Activated naive CD8-positive, alpha-beta T cell treated with anti-CD3 and anti-CD28 coated beads, Interleukin-2, amount 10 ng/mL, durations not matched to agents 7 days and 5 days (primary cell): ENCODE measurements at places on chromosomes 5 and 9. TPM values are rescaled to one million over a fixed set of nuclear protein-coding genes. Genes with fewer than 3 reads are reported as not detected.

- DNase-seq: no peak
- H3K27ac ChIP-seq: no peak overlapping the region
- peaks cover 2% of the 10 kb centered on the region for H3K4me1 ChIP-seq
These were observed 489.8 kb downstream of the MAT2B start for GRCh38 chr5:163995206-163995605.

- H3K36me3 ChIP-seq: peaks cover 35% of the 10 kb centered on the region
- no peaks in the 10 kb centered on the region for H3K27me3 ChIP-seq
- no peak overlapping the region for H3K4me3 ChIP-seq
These were observed 19.9 kb downstream of the ERBIN start for GRCh38 chr5:65946198-65946745.

GRCh38 chr5:98785244-98785643, 11.8 kb downstream of the RGMB start:
- no peak overlapping the region for H3K27ac ChIP-seq
- no peaks in the 10 kb centered on the region for H3K27me3 ChIP-seq
- no peak for DNase-seq
- no peaks in the 10 kb centered on the region for H3K4me1 ChIP-seq
- peaks cover 2% of the 10 kb centered on the region for H3K36me3 ChIP-seq
- H3K4me3 ChIP-seq: no peak overlapping the region

- no peak overlapping the region for H3K4me3 ChIP-seq
- no peak overlapping the region for H3K27ac ChIP-seq
- DNase-seq: no peak
- no peaks in the 10 kb centered on the region for H3K4me1 ChIP-seq
These were observed 745.6 kb upstream of the ZNF608 start for GRCh38 chr5:125491986-125492492.

- H3K27ac ChIP-seq: no peak overlapping the region
- no peak for DNase-seq
- no peaks in the 10 kb centered on the region for H3K4me1 ChIP-seq
- H3K36me3 ChIP-seq: no peaks in the 10 kb centered on the region
- peaks cover 28% of the 10 kb centered on the region for H3K27me3 ChIP-seq
These were observed 150.2 kb downstream of the GABBR2 start for GRCh38 chr9:98558575-98558974.

- H3K4me1 ChIP-seq: peaks cover 4% of the 10 kb centered on the region
- no peak overlapping the region for H3K27ac ChIP-seq
- no peak for DNase-seq
- H3K27me3 ChIP-seq: peaks cover 3% of the 10 kb centered on the region
- H3K36me3 ChIP-seq: no peaks in the 10 kb centered on the region
These were observed 132.5 kb upstream of the CHD1 start for GRCh38 chr5:99061299-99061698.

DNA sequence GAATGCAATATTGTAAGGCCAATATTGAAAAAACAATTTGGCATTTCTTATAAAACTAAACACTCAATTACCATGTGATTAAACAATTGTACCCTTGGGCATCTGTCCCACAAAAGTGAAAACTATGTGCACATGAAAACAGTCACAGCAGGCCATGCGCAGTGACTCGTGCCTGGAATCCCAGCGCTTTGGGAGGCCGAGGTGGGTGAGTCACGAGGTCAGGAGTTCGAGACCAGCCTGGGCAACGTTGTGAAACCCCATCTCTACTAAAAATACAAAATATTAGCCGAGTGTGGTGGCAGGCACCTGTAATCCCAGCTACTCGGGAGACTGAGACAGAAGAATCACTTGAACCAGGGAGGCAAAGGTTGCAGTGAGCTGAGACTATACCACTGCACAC, 343.7 kb downstream of the DMRTA1 start:
- H3K4me1 ChIP-seq: no peaks in the 10 kb centered on the region
- no peaks in the 10 kb centered on the region for H3K36me3 ChIP-seq
- H3K27ac ChIP-seq: no peak overlapping the region

- no peak overlapping the region for H3K4me3 ChIP-seq
- H3K4me1 ChIP-seq: peaks cover 3% of the 10 kb centered on the region
- H3K36me3 ChIP-seq: no peaks in the 10 kb centered on the region
- H3K27ac ChIP-seq: no peak overlapping the region
- no peaks in the 10 kb centered on the region for H3K27me3 ChIP-seq
These were observed 42.5 kb downstream of the VAV2 start for GRCh38 chr9:133949486-133950061.

DNA sequence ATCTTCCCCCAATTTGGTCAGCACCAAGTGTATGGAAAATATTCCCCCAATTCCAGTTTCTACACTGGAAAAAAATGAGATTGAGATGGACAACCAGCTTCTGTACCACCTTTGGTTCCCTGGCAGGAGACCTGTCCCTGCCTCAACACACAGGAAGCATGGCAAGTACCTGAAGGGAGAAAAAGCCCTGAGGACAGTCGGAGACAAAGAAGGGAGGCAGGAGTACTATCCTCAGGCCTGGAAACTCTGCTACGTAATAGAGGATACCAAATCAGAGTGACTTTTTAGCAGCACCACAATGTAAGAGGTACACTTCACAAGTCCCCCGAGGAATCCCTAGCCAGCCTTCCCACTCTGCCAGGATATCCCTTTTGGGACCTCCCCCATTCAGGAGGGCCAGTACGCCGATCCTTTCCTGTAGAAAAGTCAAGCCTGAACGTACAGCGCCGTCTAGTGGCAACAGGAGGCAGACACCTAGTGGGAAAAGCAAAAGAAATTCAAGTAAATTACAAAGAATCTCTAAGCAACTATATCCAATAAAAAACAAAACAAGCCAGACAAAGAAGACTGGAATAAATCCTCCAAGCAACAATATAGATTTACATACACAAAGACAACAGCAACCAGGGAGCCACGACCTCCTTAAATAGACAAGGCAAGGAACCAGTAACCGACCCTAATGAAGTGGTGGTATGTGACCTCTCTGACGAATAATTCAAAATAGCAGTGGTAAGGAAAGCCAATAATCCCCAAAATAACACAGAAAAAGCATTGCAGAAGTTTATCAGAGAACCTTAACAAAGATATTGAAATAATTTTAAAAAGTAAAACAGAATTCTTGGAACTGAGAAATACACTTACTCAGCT, 63.3 kb upstream of the SLCO6A1 start:
- no peaks in the 10 kb centered on the region for H3K4me1 ChIP-seq
- DNase-seq: peak; percentile 24
- no peak overlapping the region for H3K4me3 ChIP-seq

DNA sequence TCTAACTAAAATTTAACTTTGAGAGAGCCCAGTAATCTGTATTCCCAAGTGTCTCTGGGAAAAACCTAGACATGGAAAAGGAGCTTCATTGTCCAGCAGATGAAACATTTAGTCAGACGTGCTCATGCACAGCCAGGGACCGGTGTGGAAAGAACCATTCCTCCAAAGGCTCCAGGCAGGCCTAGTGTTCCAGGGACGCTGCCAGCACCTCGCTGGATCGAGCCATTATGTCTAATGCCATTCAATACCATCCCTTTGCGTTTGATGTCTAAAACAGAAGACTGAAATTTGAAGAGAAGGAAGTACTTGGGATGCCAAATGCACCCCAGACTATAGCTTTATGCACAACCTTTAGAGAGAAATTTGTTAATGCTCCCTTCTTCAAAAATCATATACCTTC, 1.4 kb upstream of the CHSY3 start:
- no peak overlapping the region for H3K4me3 ChIP-seq
- no peak overlapping the region for H3K27ac ChIP-seq
- DNase-seq: no peak
- H3K36me3 ChIP-seq: no peaks in the 10 kb centered on the region

GRCh38 chr9:122332083-122332482, 38.7 kb upstream of the PTGS1 start:
- no peaks in the 10 kb centered on the region for H3K4me1 ChIP-seq
- no peak for DNase-seq
- H3K4me3 ChIP-seq: no peak overlapping the region
- H3K27me3 ChIP-seq: no peaks in the 10 kb centered on the region
- no peaks in the 10 kb centered on the region for H3K36me3 ChIP-seq

DNA sequence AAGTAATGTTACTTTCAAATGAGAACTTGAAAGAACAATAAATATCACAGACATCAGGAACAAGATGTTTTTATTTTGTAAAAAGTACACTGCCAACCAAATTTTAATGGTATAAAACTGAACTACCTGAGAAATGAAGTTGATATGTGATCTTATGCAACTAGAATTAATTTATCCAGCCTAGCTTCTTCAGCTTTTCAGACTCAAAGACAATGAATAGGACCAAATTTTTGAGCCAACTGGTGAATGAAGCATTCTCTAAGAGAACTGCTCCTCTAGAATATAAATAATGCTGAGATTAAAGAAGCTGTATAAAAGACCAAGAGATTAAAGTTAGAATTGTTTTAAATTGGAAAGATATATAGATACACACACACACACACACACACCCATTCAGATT, 9.9 kb downstream of the CDC14B start:
- no peak for DNase-seq
- no peak overlapping the region for H3K27ac ChIP-seq
- H3K4me3 ChIP-seq: no peak overlapping the region
- H3K36me3 ChIP-seq: no peaks in the 10 kb centered on the region
- peaks cover 61% of the 10 kb centered on the region for H3K27me3 ChIP-seq
- H3K4me1 ChIP-seq: peaks cover 1% of the 10 kb centered on the region

GRCh38 chr9:33517373-33517772, 6.7 kb upstream of the ANKRD18B start:
- no peak overlapping the region for H3K4me3 ChIP-seq
- no peaks in the 10 kb centered on the region for H3K4me1 ChIP-seq
- H3K27me3 ChIP-seq: peaks cover 53% of the 10 kb centered on the region
- DNase-seq: no peak
- H3K36me3 ChIP-seq: no peaks in the 10 kb centered on the region
- H3K27ac ChIP-seq: no peak overlapping the region

- H3K4me3 ChIP-seq: no peak overlapping the region
- DNase-seq: no peak
- H3K27me3 ChIP-seq: peaks cover 63% of the 10 kb centered on the region
- H3K36me3 ChIP-seq: no peaks in the 10 kb centered on the region
- peaks cover 5% of the 10 kb centered on the region for H3K4me1 ChIP-seq
- no peak overlapping the region for H3K27ac ChIP-seq
These were observed 1.2 kb upstream of the DMRT1 start for GRCh38 chr9:840343-840742.

GRCh38 chr5:53109056-53109442, 508 bp downstream of the MOCS2 start:
- peaks cover 30% of the 10 kb centered on the region for H3K4me1 ChIP-seq
- H3K27me3 ChIP-seq: no peaks in the 10 kb centered on the region
- H3K27ac ChIP-seq: peak overlapping the region; percentile 89
- peaks cover 24% of the 10 kb centered on the region for H3K36me3 ChIP-seq
- no peak for DNase-seq
- peak overlapping the region; percentile 86 for H3K4me3 ChIP-seq

DNA sequence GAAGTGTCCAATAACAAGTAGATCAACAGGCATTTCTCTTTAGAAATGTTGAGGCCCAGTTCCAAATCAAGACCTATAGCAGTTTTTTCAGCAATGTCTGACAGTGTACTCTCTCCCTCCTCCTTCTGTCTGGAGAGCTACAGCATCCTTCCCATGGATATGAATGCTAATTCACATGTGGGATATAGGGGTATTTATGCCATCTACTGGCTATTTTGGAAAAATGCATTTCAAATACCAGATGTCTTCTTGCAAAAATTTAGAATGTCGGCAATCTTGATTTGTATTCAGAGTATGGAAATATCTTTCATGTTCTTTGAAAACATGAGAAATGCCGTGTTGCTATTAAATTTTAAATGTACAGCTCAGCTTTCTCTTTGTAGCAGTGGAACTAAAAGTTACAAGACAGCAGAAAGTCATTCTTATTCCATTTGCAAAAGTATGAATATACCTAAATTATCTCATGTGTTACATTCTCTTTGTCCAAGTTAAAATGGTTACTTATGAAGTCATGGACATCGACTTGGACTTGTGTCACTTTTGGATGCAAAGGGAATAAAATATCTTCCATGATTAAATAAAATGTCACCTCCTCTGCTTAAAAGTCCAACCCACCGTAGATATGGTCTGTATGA, 647.8 kb downstream of the TAF11L14 start:
- DNase-seq: no peak
- no peaks in the 10 kb centered on the region for H3K27me3 ChIP-seq
- no peaks in the 10 kb centered on the region for H3K36me3 ChIP-seq
- H3K4me1 ChIP-seq: no peaks in the 10 kb centered on the region

DNA sequence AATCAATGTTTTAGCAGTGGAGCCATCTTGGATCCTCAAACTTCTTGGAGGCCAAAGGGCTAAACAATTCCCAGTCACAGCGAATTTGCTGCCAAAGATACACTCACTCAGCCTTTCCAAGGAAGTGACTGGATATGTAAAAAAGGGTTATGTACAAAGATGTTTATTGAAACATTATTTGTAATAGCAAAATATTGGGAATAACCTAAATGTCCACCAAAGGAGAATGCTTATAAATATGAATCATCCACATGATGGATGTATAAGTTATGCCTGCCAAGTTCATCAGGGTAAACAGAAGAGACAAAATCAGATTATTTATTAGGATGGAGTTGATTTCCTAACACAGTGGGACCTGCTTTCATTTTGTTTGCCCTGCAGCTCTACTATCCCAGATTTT, 145.2 kb upstream of the ABCA1 start:
- no peaks in the 10 kb centered on the region for H3K27me3 ChIP-seq
- no peak for DNase-seq
- H3K36me3 ChIP-seq: no peaks in the 10 kb centered on the region
- H3K27ac ChIP-seq: no peak overlapping the region
- no peaks in the 10 kb centered on the region for H3K4me1 ChIP-seq

DNA sequence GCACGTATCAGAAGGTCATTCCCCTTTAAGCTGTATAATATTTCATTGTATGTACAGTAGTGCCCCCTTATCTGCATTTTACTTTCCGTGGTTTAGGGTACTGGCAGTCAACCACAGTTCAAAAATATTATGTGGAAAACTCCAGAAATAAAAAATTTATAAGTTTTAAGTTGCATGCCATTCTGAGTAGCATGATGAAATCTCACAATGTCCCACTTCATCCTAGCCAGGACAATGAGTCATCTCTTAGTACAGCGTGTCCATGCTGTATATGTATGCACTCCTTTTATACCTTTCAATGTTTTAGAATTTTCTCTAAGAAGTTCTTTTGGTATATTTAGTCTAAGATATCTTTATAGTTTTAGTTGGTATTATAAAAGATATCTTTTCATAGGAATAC, 115.0 kb upstream of the HAND1 start:
- H3K27me3 ChIP-seq: peaks cover 11% of the 10 kb centered on the region
- no peak for DNase-seq
- no peaks in the 10 kb centered on the region for H3K4me1 ChIP-seq
- H3K27ac ChIP-seq: no peak overlapping the region
- no peak overlapping the region for H3K4me3 ChIP-seq
- no peaks in the 10 kb centered on the region for H3K36me3 ChIP-seq

DNA sequence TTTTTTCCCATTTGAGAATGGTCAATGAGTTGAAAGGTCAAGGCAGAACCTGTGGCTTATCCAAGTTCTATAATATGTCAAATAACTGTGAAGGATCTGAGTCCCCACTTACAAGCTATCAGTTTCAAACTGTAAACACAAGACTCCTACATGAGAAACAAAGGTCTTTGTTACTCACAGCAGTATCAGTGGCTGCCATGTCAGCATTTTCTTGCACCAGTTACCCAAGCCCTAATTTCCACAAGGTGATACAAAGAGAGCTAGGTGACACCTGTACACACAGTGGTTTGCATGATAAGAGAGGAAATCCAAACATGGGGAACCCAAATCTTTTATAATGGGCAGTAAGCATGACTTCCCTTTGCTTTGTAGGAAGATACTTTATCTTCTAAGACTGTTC, 8.0 kb upstream of the UBQLN1 start:
- no peaks in the 10 kb centered on the region for H3K36me3 ChIP-seq
- no peaks in the 10 kb centered on the region for H3K27me3 ChIP-seq
- no peak overlapping the region for H3K27ac ChIP-seq
- no peak for DNase-seq
- no peaks in the 10 kb centered on the region for H3K4me1 ChIP-seq

Gene FABP6
- total RNA-seq: not detected

Gene PFN3
- not detected for total RNA-seq

Gene TLE1
- 0.43 TPM for total RNA-seq

Gene CER1
- not detected for total RNA-seq

Gene PCDHGB7
- total RNA-seq: not detected

Gene CKMT2
- not detected for total RNA-seq

Gene CDC25C
- 13.2 TPM for total RNA-seq
